RKO (cell line): ENCODE measurements at places on chromosomes 4 and X.

- DNase-seq = peak; percentile 50
Observed at GRCh38 chr4:16626945-16627344, 271.5 kb downstream of the LDB2 start.

- no peak for DNase-seq
Observed at GRCh38 chr4:85548841-85549240, 73.9 kb downstream of the ARHGAP24 start.

GRCh38 chrX:96376266-96376665, 308.4 kb upstream of the DIAPH2 start:
- DNase-seq = no peak

DNA sequence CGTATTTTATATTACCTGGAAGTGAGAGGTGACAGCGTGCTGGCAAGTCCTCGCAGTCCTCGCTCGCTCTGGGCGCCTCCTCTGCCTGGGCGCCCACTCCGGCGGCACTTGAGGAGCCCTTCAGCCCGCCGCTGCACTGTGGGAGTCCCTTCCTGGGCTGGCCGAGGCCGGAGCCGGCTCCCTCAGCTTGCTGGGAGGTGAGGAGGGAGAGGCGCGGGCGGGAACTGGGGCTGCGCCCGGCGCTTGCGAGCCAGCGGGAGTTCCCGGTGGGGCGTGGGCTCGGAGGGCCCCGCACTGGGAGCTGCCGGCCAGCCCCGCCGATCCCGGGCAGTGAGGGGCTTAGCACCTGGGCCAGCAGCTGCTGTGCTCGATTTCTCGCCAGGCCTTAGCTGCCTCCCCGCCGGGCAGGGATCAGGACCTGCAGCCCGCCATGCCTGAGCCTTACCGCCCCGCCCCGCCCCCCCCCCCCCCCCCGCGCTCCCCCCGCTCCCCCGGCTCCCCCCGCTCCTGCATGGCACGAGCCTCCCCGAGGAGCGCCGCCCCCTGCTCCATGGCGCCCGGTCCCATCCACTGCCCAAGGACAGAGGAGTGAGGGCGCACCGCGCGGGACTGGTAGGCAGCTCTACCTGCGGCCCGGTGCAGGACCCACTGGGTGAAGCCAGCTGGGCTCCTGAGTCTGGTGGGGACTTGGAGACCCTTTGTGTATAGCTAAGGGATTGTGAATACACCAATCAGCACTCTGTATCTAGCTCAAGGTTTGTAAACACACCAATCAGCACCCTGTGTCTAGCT, 298.9 kb upstream of the MAGEB16 start:
- DNase-seq = no peak

DNA sequence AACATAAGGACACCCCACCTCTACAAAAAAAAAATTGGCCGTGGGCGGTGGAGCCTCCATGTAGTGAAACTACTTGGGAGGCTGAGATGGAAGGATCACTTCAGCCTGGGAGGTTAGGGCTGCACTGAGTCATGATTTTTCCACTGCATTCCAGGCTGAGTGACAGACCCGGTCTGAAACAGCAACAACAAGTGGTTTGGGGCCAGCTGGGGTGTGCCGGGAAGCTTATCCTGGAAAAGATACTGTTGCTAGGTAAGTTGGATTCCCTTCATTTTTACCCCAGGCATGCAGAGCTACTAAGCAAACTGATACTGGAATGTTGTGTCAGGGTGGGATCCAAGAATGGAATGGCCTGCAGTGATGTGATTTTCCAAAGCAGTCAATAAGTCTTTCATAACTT, 57.0 kb downstream of the XAGE2 start:
- no peak for DNase-seq

DNA sequence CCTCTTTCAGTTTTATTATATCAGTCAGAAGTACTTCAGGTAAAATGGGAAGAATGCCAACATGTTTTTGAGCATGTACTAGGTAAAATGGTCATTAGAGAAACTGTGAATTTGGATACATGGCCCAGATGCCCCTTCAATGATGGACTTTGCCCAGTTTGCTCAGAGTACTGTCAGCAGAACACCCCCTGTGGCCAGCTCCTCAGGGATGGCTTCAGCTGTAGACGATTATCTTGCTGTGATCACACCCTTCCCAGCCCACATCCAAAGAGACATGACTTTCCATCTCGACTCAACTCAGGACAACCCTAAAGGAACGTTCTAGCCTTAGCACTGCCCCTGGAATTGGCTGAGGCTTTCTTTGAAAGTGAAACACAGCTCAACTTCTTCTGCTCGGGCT, 439.1 kb downstream of the PACRGL start:
- no peak for DNase-seq

DNA sequence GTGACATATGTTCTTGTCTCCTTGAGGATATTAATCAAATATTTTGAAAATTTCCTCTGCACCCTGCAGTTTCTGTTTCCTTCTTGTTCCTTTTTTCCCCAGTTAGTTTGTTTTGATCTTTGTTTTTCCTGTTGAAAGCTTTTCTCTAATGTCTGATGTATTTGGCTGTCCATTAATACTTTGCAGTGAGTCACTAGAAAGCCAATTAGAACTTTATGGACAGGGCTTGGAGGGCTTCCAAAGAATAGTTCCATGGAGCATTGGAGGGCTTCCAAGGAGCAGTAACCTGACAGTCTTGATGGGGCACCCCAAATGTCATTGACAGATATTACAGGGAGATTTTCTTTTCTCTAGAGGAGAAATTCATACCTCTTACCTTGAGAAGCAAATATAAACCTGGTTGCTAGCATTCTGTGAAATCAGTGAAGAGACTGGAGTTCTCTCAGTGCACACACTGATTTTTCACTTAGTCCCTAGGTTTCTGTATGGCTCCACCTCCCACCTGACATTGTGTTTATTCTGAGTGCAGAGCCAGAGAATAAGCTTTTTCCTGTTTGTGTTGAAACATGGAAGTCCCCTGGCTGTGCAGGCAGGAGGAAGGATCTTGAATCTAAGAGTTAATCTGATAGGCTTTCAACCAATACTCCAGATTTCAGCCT, 26.5 kb downstream of the SPARCL1 start:
- DNase-seq = no peak

DNA sequence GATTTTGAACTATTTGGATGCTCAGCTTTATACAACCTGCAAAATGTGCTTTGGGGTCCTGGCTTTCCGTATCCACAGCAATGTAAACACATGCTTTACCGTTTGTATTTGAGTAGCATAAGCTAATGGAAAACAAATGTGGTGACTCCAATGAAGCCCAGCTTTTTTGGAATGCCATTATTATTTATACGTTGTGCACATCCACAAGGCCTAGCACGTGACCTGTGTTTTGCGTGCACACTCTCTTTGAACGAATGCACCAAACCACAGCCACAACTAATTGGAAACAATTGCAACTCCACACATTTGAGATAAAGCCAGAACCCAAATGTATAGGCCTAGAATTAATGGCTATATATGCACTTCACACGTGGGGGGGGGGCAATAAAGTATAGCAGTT, 189.5 kb upstream of the GPC4 start:
- DNase-seq = no peak

DNA sequence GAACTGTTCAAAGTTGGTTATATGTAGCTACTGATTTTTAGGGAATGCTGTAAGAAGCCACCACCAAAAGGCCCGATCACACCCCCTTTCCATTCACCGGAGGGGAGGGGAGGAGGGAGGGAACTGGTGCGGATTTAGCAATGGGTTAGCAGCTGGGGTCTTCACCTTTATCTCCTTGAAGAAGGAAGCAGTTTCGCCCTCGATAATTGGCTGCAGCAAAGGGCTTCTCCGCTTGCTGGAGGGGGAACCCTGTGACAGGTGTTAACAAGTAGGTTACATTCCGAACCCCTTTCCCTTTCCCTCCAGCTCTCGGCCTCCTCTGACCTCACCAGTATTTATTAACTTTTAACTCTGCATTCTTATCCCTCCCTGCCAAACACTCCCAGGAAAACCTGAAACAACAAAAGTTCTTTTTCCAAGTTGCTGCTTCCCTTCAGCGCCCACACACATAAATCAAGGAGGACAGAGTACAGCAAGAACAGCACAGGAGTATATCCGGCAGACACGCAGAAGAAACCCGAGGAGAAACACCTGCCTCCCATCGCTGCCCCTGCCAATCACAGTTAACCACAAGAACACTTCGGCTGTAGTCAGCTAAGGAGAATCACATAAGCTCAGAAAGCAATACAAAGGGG, 39.8 kb upstream of the NAP1L5 start:
- DNase-seq = no peak

- DNase-seq = no peak
Observed at GRCh38 chr4:80412322-80412721, 76.8 kb downstream of the CFAP299 start.

GRCh38 chr4:169269916-169270809, 593 bp downstream of the SH3RF1 start:
- peak; percentile 54 for DNase-seq

- DNase-seq = no peak
Observed at GRCh38 chrX:154715825-154716224, 35.1 kb downstream of the GAB3 start.

GRCh38 chr4:96293806-96294205, 453.9 kb downstream of the PDHA2 start:
- no peak for DNase-seq

GRCh38 chrX:136202889-136203288, 48.3 kb downstream of the MAP7D3 start:
- DNase-seq = no peak

GRCh38 chr4:52259978-52260377, 208.9 kb downstream of the SPATA18 start:
- DNase-seq = no peak

- DNase-seq = no peak
Observed at GRCh38 chrX:48956728-48957414, 536 bp downstream of the OTUD5 start.

- DNase-seq = no peak
Observed at GRCh38 chr4:72473434-72473900, 95.6 kb downstream of the ADAMTS3 start.

DNA sequence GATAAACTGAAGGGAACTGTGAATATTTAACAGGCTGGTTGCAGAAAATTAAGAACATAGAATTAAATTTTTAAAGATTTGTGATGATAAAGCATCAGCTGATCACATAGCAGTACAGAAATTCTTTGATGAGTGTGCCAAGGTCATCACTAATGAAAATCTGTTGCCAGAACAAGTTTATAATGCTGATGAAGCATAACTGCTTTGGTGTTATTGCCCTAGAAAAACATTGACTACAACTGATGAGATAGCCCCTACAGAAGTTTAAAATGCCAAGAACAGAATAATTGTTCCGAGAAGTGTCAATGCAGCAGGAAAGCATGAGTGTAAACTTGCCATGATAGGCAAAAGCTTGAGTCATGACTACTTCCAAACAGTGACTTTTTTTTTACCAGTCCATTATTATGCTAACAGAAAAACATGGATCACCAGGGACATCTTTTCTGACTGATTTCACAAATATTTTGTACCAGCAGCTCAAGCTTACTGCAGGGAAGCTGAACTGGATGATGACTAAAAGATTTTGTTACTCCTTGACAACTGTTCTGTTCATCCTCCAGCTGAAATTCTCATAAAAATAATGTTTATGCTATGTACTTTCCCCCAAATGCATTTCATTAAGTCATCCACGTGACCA, 1136.6 kb downstream of the FAT4 start:
- no peak for DNase-seq

DNA sequence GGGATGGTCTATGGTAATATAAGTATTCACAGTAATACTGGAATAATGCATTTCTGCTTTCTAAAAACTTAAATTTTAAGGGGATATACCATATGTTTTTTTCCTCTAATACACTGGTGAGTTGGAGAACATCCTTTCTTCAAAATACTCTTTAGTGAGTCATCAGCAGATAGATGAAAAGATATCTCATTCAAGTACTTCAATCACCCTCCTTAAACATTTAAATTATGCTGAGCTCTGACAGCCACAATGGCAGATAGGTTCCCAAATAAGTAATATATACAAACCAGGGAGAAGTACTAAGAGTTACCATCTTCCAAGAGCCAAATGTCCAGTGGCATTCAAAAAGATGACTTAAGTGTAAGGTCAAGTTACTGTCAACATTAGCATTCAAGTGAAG, 52.2 kb downstream of the AMMECR1 start:
- DNase-seq = no peak

- no peak for DNase-seq
Observed at GRCh38 chr4:168623484-168623883, 126.6 kb downstream of the PALLD start.

DNA sequence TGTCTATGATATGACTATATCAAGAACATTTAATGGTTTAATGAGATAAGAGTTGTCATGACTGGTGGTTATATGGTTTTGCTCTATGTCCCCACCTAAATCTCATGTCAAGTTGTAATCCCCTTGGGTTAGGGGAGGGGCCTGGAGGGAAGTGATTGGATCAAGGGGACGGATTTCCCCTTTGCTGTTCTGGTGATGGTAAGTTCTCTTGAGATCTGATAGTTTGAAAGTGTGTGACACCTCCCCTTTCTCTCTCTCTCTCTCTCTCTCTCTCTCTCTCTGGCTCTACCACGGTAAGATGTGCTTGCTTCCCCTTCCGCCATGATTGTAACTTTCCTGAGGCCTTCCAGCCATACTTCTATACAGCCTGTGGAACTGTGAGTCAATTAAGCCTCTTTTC, 803.4 kb downstream of the TRIML1 start:
- no peak for DNase-seq

DNA sequence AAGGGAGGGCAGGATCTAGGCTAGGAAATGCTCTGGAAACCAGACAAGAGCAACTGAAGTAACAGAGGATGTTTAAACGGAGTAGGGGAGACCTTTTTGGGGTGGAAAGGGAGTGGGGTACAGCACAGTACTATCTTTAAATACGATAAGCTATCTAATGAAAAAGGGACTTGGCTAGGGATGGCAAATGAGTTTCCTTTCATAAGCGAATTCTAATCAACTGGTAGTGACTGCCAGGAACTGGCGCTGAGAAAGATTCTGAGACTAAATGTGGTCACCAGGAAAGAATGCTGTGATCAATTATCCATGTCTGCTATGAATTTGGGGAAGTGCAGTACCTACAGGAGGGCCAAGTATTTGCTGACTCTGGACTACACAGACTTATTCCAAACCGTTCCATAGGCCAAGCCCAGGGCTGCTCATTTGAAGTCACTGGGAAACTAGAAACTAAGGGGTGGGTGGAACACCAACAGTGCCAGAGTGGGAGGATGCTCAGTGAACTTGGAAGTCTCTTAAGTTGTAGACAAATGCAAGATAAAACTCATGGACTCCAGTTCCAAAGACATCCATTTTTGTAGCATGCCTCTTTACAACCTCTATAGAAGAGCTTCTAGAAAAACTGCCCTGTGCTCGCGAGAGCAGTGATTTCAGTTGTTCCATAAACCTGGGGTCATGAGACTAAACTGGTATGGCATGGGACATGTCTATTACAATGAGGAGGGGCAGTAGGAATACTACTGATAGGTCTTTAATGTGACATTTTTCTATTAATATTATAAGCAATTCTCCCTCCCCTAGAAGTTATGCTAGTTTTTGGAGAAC, 2.0 kb downstream of the TRAPPC2 start:
- no peak for DNase-seq

DNA sequence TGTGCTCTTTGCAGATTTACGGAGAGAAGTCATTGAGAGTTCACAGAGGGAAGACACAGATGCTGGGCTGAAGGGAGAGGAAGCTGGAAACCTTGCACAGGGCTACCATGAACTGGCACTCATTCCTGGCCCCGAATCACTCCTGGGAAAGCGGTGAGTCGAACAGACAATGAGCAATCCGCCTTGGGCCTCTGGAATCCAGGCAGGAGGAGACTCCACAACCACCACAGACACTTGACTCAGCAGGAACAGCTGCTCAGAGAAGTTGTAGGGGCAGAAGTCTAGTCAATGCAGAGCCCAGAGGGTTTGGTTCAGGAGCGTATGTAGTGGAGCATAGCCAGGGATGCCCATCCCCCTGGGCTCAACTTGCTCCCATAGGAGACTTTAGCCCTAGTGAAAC, 62.8 kb upstream of the GRIA3 start:
- DNase-seq = no peak
